Tibial artery (tissue), 4 donors: ENCODE measurements at places on chromosomes 3 and 15.

DNA sequence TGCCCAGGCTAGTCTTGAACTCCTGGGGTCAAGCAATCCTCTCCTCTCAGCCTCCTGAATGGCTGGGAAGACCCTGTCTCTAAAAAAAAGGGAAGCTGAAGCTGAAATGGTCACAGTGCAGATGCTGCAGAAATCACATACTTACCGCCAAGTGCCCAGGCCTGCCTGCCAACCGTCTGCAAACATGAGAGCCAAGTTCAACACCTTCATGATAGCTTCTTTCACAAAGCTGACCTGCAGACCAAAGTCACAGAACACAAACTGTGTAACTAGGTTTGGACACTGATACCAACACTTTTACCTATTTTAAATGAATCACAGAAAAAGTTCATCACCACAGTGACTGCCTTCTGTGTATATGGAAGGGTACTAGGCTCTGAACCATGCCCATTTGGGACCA is 22.8 kb upstream of the CYFIP1 start:
- DNase-seq, result no peak

DNA sequence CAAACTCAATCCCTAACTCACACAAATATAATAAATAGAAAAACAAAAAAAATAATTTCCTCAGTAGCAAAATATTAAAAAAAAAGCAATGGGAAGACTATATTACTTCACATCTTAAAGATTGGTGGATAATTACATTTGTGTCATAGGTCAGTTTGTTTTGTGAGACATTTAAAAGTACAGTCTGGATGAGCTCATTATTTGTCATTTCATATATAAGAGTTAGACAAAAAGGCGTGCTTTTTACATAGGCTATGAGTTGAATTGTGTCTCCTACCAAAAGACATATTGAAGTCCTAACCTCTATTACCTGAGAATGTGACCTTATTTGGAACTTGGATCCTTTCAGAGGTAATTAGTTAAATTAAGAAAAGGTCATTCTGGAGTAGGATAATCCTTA is 710.1 kb upstream of the CBLB start:
- DNase-seq, result no peak

DNA sequence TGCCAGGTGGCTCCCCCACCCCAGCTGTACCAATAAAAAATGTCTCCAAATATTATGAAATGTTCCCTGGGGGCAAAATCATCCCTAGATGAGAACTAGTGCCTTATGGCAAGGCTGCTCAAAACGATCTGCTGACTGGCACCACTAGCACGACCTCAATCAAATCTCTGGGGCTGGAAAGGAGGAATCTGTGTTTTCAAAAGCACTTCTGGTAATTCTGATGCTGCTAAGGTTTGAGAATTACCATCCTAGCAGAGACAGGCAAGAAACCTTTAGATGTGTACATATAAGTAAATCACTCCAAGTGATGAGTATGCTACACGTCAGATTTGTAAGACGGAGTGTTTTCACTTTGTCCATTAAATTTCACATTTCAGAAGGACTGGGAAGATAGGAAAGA is 360.1 kb upstream of the THRB start:
- no peak for DNase-seq

- no peak for DNase-seq
Measured at GRCh38 chr15:99197856-99198255, 51.5 kb downstream of the TTC23 start.

- DNase-seq, result no peak
Measured at GRCh38 chr15:90519688-90520087, 10.0 kb upstream of the CRTC3 start.

DNA sequence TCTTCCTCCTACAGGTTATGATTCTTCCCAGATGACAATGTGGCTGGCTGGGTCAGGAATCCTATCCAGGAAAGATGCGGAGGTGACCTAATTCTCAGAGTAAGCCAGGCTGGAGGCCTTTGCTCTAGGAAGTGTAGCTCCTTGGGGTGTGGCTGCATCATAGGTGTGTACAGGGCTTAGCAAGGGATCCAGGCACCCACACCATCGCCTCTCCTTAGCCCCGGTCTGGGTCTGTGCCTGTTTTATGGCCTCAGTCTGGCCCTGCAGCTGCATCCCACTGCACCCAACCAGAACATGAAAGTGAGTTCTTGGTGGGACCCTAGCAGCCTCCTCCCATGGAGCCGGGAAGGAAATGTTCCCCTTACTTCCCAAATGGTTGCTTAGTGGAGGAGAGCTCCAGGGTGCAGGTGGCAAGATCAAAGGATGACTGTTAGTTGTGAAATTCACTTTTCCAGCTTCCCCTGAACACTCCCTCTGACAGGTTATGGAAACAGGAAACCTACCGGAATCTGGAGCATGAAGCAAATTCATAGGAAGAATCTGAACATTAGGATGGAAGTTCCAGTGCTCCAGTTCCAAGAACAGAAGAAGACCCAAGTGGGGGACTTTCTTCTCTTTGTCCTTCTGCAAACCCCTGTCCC is 2.7 kb upstream of the AMOTL2 start:
- peak; percentile 17 for DNase-seq

DNA sequence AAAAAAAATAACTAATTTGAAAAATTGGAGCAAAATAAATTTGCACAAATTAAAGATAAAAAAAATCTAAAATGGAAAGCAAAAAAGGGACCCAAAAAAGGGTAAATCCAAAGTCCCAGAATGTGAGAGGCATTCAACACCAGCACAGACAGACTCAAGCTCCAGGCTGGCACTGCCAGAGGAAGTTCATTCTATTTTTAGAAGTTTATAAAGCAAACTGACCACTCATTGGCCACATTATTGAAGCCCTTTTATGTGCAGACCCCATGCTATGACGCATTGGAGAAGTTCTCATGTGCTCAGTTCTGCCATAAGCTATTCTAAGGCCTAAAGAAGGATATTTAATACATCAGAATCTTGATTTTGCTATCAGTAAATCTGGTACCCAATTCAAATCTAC is 17.6 kb upstream of the BOC start:
- DNase-seq, result no peak

- no peak for DNase-seq
Measured at GRCh38 chr3:101884776-101885175, 35.5 kb downstream of the NFKBIZ start.

DNA sequence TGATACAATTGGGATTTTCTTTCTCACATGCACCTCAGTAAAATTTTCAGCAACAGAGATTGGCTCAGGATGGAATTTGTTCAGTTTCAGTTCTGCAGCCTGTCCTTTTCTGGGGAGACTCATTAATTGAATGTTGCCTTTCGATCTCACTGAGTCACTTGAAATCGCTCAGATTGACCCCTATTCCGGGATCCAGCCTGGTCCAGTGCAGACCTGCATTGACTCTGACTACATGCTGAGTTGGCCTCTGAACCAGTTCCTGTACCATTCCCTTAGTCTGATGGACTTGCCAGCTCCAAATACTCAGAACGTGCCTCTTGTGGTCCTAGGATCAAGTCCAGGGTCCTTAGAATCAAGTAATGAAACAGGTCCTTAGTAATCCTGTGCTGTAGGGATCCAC is 9.4 kb downstream of the IGF1R start:
- DNase-seq, result no peak

DNA sequence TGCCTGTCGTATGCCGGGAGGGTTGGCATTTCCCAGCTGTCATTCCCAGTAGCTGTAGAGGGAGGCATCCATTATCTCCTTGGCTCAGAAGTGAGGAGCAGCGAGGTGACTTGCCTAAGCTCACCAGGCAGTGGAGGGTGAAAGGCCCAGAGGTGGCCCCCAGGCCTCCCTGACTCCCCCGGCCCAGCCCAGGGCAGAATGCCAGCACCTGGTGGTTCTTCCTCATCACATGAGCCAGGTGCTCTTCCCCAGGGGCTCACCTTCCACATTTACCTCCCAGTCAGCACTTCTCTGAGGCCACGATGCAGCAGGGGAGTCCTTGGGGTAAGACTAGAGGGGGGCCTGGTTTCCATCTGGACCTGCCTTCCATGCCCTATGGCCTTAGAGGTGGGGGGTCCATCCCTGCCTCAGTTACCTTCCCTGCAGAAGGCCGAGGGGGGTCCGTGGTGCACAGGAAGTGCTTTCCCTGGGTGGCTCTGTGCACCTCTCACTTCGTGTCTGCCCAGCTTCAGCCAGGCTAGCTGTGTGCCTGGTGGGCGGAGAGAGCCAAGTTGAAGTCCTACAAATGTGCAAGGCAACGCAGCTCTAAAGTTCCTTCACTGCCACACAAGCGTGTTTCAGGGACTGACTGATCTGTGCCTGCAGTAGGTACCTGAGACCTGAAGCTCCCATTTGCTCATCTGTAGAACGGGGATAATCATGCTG is 70.3 kb upstream of the PLXNA1 start:
- no peak for DNase-seq

DNA sequence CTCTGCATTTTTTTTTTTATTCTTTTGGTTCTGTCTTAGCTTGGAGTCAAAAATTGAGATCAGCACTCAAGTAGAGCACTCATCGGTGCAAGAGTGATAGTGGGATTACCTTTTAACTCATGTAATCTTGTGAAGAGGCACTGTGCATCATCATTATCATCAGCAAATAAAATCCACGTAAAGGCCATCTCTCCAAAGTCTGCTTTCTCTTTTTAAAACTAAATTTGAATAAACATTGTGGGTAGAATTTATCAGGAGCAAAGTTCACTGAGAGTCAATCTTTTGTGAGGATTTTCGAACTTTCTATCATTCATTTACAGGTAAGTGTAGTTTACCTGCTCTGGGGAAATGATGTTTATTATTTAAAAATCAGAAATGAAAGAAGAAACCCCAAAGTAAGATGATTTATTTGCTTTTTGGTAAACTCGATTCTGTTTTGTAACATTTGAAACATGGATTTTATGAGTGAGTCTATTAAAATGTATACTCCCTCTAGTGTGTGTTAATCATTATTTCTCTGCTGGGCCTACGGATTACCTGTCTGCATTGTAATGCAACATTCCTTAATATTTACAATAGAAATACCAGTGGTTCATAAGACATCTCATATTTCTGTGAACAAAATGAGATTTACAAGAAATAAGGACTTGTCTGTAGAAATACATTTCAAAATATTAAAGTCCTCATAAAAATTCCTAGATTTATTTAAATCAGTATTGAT is 327.7 kb upstream of the NAALADL2 start:
- DNase-seq, result no peak

DNA sequence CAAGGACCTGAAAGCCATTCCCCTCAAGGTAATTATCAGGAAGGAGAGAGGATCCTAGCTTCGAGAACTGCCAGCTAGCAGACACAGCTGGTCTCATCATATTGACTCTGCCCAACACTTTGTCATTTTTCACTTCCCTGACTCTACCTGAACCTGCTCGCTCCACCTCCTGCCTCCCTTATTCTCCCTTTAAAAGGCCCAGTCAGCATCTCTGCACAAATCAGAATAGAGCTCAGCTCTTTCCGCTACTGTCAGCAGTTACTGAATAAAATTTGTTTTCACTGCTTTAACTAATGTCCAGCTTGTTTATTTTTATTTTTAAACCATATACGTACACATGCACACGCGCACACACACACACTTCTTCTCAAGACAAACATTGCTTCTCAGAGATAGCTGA is 57.2 kb upstream of the MCF2L2 start:
- no peak for DNase-seq
